ENCODE measurements at places on chromosomes 4 and X.

GRCh38 chr4:55435141-55435841 lies 39.5 kb downstream of the TMEM165 start:
- DNase-seq: no peak

DNA sequence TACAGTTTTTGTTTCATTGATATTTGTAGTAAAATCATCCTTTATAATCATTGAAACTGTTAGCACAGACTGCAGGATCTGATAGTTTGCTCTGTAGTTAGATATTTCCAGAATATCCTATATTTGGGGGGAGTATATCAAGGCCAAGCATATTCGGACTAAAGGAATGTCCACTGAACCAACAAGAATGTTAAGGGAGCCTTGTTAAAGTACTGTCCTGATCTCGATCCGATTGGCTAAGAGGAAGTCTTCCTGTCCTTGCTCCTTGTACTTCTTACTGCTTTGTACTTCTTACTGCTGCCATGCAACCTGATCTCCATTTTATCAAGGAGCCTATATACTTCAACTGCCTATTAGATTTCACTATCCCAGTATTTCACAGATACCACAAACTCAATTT lies 449.3 kb downstream of the RPA4 start:
- no peak for DNase-seq

DNA sequence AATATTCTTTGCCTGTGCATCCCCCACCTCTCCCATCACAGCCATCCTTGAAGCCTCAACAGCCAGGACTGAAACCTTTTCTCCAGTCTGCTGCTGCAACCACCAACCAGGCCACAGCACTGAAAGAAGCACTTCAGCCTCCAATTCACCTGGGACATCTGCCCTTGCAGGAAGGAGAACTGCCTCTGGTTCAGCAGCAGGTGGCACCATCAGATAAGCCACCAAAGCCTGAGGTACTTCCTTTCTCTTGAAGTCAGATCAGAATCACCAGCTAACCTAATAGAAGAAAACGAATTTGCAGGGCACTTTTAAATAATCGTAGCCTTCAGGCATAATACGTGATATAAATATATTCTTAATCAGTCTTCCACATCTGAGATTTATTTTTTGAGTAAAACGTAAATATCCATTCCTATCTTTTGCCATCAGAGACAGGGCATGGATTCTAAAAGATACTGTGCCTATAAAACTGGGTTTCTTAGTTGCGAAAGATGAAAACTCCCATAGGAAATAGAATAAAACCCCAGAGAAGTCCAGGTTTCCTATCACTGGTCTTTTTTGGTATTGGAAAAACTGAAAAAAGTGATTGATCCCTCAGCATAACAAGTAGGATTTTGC lies 9.5 kb downstream of the AMBN start:
- peak; percentile 42 for DNase-seq

DNA sequence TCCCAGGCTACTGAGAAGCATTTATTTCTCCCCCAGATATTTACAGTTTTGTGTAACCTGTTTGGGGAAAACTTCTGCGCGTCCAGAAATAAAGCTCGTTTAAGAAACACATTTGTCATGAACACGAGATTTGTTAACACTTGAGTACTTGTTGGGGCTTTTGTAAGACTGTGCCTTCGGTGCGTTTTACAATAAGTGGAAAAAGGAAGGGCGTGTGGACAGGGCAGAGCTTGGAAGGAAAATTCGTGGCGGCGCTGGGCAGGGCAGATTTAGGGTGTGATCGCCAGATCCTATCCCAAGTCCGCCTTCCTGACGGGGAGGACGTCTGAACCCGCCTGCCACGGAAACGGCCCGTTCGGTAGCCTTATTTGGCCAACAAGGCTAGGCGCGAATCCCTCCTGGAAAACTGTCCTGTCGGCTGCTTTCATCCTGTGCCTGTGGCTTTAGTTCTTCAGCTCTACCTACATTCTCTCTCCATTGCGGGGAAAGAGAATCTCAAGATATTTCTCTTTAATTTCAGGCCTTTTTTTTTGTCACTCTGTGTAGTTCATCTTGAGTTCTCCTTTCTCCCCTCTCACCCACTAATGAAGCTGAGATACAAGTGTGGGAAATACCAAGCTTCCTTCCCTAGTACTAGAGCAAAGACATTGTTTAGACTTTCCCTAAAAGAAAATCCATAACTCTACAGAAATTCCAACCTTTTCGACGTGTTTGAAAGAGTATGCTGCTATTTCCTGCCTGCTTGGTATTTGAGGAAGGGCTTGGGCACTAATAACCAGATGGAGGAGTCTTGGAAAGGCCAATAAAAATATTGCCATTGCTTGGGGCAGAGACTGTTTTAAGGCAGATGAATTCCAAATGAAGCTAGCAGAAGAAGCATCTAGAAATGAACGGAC lies 982 bp downstream of the PDLIM5 start:
- DNase-seq: peak; percentile 40

GRCh38 chr4:152014280-152014679 lies 253.5 kb upstream of the GATB start:
- no peak for DNase-seq

DNA sequence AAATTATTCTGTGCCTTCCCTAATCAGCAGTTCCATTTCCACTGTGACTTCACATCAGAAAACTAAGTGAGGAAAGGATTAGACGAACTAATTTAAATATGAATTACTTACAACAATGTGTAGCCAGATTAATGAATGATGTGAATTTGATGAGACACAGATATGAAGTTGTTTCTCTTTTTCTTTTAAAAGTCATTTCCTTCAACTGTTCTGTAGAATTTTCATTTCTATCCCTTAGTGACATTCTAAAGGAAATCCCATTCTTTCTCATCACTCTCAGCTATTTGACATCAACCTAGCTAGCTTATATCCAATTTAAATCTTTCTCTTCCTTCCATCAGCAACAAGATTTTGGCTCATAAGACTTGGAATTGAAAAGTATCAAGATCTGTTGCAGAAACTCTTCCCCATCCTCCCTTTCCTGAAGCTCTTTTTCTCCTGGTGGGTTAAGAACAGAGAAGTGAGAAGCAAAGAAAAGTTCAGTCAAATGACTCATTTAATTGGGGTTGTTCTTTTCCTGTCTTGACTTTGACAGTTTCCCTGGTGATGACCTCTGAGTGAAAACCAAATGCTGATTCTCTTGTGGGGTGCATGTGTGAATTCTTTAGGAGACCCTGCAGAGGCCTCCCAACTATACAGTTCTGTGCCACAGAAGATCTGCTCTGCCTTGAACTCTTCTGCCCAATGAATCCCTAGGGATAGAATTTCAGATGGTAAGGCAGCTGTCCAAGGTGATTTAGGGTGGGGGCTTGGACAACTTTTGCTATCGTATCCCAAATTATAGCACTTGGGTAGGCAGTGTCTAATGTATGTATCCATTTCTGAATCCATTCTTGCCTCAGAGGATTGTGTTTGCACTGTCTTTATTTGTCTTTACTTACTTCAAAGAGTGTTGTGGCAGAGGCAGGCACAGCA lies 232.5 kb upstream of the GPRIN3 start:
- no peak for DNase-seq

GRCh38 chrX:46722742-46723568 lies 36.0 kb downstream of the SLC9A7 start:
- no peak for DNase-seq

- DNase-seq: no peak
Observed at GRCh38 chrX:70527610-70528345, 83.1 kb downstream of the DLG3 start.

DNA sequence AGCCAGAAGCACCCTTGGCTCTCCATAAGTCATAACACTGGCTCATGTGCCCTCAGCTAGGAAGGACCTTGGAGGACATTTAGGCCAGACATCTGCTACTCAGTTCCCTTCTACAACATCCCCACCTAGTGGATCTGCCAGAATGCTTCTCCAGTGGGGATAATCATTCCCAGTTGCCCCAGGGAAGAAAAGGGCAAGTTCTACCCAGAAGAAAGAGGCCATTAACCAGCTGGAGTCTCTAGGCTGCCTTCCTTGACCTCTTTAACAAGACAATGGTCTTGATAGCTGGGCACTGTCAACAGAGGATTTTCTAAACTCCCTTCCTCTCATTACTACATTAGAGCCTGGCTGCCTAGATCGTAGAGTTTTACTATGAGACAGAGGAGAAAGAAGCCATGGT lies 42.0 kb downstream of the LGI2 start:
- DNase-seq: no peak

DNA sequence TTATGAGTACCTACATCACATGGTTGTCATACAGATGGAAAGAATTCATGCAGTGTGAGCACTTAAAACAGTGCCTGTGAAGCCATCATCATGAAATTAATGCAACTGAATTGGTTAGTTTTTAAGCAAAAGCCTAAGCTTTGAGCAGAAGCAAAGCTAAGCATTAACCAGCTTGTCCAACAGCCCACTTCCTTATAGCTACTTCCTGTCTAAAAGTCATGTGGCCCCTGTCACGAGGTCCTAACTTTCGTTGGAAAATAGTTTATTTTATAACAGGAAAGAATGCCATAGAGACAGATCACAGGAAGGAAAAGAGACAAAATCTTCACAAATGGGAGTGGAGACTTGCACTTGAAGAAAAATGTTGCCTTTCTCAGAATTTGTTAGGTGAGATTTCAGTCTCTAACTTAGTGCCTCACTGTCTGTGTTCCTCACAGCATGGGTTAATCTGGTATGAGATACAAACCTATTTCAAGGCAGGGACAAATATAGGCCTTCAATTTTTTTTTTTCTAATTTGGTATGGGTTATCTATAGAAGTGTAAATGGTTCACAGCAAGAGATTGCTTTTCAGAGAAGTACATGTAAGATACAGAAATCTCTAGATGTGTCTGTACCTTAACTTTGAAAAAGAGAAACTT lies 27.7 kb upstream of the VCX start:
- DNase-seq: no peak

DNA sequence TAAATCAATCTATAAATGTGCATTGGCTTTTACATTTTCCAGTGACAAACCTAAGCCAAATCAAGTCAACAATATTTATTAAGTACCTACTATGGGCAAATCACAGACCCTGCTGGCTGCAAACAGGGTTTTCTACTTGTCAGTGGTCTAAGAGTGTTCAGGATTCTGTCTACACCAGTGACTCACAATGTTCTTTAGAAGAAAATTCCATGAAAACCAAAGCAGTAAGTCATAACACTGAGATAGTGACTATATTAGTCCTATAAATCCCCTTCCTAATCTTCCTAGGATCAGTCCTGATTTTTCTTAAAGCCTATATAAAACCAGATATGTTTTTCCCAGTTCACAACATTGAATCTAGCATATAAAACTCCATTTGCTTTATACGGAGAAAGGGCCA lies 69.7 kb downstream of the PPP3CA start:
- DNase-seq: no peak

DNA sequence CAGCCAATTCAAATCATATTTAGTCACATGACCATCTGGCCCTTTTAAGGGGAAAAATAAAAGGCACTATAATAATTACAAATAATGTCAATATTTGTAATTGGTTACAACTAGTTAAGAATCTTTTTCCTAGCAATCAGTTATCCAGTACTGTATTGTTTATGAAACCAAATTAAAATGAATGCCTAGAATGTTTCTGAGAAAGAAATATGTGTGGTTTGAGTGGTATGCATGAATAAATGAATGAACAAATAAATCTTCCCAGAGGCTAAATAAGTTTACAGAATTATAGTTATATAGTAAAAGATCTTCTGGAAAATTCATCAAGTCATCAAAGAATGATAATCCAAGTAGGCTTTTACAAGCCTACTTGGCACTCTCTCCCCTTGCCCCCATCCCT lies 55.8 kb upstream of the F8A3 start:
- no peak for DNase-seq

DNA sequence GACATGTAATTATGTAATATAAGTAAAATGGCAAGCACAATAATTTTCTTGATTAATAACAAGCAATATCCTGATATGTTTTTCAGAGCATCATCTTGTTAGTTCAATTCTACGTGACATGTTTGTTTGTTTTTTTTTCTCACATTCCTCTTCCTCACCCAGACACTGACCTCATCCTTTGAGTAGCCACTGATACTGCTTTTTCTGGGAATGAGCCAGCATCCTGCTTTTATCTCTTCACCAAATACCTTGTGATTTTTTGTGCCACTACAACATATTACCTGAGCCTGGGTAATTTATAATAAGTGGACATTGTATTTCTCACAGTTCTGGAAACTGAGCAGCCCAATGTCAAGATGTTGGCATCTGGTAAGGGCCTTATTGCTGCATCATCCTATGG lies 484.0 kb downstream of the NAF1 start:
- DNase-seq: no peak

DNA sequence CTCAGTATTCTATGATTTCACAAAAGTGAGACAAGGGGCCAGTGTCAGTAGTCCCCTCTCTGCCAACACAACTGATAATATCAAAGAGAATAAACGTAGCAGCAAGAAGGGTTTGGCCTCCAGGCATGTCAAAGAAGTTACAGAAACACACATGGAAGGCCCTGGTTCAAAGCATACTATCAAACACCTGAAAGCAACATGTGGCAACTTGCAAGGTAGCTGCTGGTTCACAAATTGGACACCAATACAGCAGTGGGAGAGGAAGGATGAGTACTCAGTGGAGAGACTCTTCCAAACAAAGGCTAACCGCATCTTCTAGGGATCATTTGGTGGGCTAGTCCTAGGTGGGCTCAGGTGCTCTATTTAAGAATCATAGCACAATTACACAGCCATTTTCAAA lies 74.9 kb upstream of the MAOA start:
- no peak for DNase-seq

- no peak for DNase-seq
Observed at GRCh38 chr4:73988061-73988460, at the start of gene PPBP. Gene PPBP (minus strand): TSS chr4:73988190. CDS start chr4:73988103, 87 bp downstream.

- no peak for DNase-seq
Observed at GRCh38 chr4:94634271-94634670, 123.5 kb upstream of the BMPR1B start.

GRCh38 chr4:98556451-98556850 lies 102.0 kb downstream of the TSPAN5 start:
- DNase-seq: no peak

- DNase-seq: no peak
Observed at GRCh38 chrX:85444613-85445012, 65.1 kb upstream of the POF1B start.

GRCh38 chr4:39533541-39533940 lies 6.3 kb upstream of the UGDH start:
- DNase-seq: no peak

DNA sequence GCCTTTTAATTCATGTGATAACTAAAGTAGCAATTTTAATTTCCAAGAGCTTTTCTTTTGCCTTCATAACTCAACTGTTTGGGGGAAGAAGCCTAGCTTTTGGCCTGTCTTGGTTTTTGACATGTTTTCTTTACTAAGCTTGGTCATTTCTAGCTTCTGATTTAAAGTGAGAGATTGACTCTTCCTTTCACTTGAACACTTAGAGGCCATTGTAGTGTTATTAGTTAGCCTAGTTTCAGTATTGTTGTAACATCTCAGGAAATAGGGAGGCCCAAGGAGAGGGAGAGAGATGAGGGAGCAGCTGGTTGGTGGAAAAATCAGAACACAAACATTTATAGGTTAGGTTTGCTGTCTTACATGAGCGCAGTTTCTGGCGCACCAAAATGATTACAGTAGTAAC lies 44.8 kb downstream of the DCLK2 start:
- DNase-seq: no peak

- no peak for DNase-seq
Observed at GRCh38 chrX:120727452-120727851, 97.6 kb upstream of the C1GALT1C1 start.
